Pancreas (tissue), 10 donors: ENCODE measurements at places on chromosomes 16 and 17. TPM values are rescaled to one million over a fixed set of nuclear protein-coding genes. Genes with fewer than 3 reads are reported as not detected.

Gene TEX19
- not detected for total RNA-seq

Gene SLC25A39
- total RNA-seq, result 72.7 TPM

Gene SEC14L5
- 0.55 TPM for total RNA-seq

Gene UNC13D
- 4.7 TPM for total RNA-seq

Gene GJC1
- total RNA-seq, result 1.1 TPM

Gene PIRT
- total RNA-seq, result 0.05 TPM

Gene TLCD2
- total RNA-seq, result 1.8 TPM

Gene KCNJ18
- not detected for total RNA-seq

Gene GCGR
- 0.75 TPM for total RNA-seq

- no peaks in the 10 kb centered on the region for H3K27me3 ChIP-seq
- DNase-seq, result no peak
- H3K4me3 ChIP-seq, result no peak overlapping the region
- no peak overlapping the region for H3K27ac ChIP-seq
- no peaks in the 10 kb centered on the region for H3K36me3 ChIP-seq
Measured at GRCh38 chr17:80766290-80766855, 221.7 kb downstream of the RPTOR start.

DNA sequence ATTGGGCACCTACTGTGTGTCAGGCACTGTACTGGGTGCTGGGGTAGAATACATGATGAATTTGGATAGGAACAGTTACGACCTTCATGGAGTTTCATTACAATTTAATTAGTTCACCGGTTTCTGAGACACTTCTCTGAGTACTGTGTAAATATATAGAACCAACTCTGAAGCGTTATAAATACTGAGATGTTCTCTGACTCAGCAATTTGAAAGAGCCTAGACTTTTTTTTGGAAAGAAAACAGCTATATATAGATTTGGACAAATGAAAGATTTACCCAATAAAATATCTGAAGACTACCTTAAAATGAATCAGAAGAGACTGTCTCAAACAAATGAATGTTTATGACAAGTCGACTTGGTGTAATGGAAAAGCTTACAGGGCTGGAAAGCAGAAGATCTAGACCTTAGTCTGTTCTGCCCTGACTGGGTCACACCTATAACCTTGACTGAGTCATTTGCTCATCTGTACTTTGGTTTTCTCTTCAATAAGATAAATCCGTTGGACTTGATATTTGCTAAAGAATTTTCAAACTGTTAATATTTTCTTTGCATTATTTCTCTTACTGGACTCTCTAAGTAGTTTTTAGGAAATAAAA, 4.6 kb upstream of the GAN start:
- H3K4me3 ChIP-seq, result no peak overlapping the region
- peaks cover 9% of the 10 kb centered on the region for H3K4me1 ChIP-seq
- H3K36me3 ChIP-seq, result no peaks in the 10 kb centered on the region

GRCh38 chr17:5516060-5516792, 29.9 kb downstream of the MIS12 start:
- no peak overlapping the region for H3K4me3 ChIP-seq
- no peak overlapping the region for H3K27ac ChIP-seq
- no peaks in the 10 kb centered on the region for H3K27me3 ChIP-seq
- no peaks in the 10 kb centered on the region for H3K36me3 ChIP-seq
- DNase-seq, result no peak

- no peaks in the 10 kb centered on the region for H3K27me3 ChIP-seq
- H3K27ac ChIP-seq, result no peak overlapping the region
- no peak for DNase-seq
Measured at GRCh38 chr17:28622186-28622585, 8.2 kb upstream of the RSKR start.

GRCh38 chr17:70184770-70185169, 15.4 kb downstream of the KCNJ2 start:
- no peaks in the 10 kb centered on the region for H3K4me1 ChIP-seq
- H3K4me3 ChIP-seq, result no peak overlapping the region
- H3K27me3 ChIP-seq, result no peaks in the 10 kb centered on the region
- H3K27ac ChIP-seq, result no peak overlapping the region
- no peak for DNase-seq

GRCh38 chr16:61181982-61182381, 854.3 kb downstream of the CDH8 start:
- no peaks in the 10 kb centered on the region for H3K4me1 ChIP-seq
- no peaks in the 10 kb centered on the region for H3K27me3 ChIP-seq
- H3K27ac ChIP-seq, result no peak overlapping the region
- no peak for DNase-seq
- H3K36me3 ChIP-seq, result no peaks in the 10 kb centered on the region

GRCh38 chr17:40303009-40303657, 5.8 kb upstream of the RARA start:
- H3K27me3 ChIP-seq, result no peaks in the 10 kb centered on the region
- no peaks in the 10 kb centered on the region for H3K36me3 ChIP-seq
- DNase-seq, result no peak
- H3K27ac ChIP-seq, result no peak overlapping the region
- H3K4me1 ChIP-seq, result peaks cover 4% of the 10 kb centered on the region
- no peak overlapping the region for H3K4me3 ChIP-seq

DNA sequence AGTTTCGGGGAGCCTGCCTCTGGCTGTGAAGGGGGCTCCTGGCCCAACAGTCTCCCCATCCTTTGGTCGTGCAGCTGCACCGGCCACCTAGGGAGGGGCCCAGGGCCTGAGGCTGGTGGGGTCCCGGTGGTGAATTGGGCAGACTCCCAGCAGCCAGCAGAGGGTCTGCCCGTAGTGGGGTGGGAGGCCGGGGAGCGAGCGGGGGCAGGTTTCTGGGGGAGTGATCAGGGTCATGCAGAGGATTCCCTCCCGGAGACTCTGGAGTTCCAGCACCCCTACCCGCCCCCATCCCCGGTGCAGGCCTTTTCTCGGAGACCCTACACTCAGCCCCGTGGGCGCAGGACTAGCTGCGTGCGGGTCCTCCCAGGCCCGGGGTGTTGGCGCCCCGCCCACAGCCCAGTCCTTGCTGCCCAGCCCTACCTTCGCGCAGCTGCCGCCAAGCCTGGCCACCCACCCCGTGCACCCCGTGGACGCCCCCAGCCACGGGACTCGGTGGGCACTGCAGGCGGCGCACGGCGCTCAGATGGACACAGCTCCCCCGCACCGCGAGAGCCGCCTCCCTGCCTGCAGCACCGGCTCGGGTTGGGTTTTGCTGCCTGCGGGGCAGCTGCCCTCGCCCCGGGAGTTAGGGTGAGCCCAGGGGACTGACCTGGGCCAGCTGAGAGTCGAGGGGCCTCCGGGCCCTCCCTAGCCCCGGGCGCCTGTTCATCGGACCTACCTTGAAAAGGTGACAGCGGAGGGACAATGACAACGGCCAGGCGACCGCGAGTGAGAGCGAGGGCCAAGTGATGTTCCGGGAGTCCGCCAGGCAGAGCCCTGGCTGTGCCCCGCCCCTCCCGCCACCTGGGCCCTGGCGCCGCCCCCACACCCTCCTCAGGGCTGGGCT, at the start of gene GNG13:
Gene GNG13, minus strand, starts transcription at position 787 of the 886 bp plus-strand sequence. CDS start 1,657 bp downstream, outside the sequence.
- H3K27me3 ChIP-seq, result no peaks in the 10 kb centered on the region
- H3K4me1 ChIP-seq, result no peaks in the 10 kb centered on the region
- DNase-seq, result no peak

GRCh38 chr16:89080196-89080853, 13.3 kb upstream of the ACSF3 start:
- no peaks in the 10 kb centered on the region for H3K36me3 ChIP-seq
- no peak overlapping the region for H3K27ac ChIP-seq
- no peaks in the 10 kb centered on the region for H3K27me3 ChIP-seq
- H3K4me3 ChIP-seq, result no peak overlapping the region
- H3K4me1 ChIP-seq, result peaks cover 9% of the 10 kb centered on the region
- no peak for DNase-seq

GRCh38 chr16:65688301-65688700, 566.4 kb upstream of the CDH11 start:
- no peak overlapping the region for H3K4me3 ChIP-seq
- H3K27ac ChIP-seq, result no peak overlapping the region
- H3K36me3 ChIP-seq, result no peaks in the 10 kb centered on the region
- no peak for DNase-seq
- H3K27me3 ChIP-seq, result no peaks in the 10 kb centered on the region

- no peaks in the 10 kb centered on the region for H3K36me3 ChIP-seq
- no peak for DNase-seq
- H3K4me1 ChIP-seq, result no peaks in the 10 kb centered on the region
Measured at GRCh38 chr16:65769776-65770438, 596.6 kb upstream of the CDH5 start.

GRCh38 chr16:87150681-87151280, 166.4 kb downstream of the C16orf95 start:
- no peak overlapping the region for H3K27ac ChIP-seq
- H3K4me3 ChIP-seq, result no peak overlapping the region
- no peak for DNase-seq
- no peaks in the 10 kb centered on the region for H3K36me3 ChIP-seq
- H3K4me1 ChIP-seq, result no peaks in the 10 kb centered on the region

- no peaks in the 10 kb centered on the region for H3K4me1 ChIP-seq
- H3K4me3 ChIP-seq, result no peak overlapping the region
Measured at GRCh38 chr17:38947189-38947588, 20.0 kb downstream of the FBXO47 start.

DNA sequence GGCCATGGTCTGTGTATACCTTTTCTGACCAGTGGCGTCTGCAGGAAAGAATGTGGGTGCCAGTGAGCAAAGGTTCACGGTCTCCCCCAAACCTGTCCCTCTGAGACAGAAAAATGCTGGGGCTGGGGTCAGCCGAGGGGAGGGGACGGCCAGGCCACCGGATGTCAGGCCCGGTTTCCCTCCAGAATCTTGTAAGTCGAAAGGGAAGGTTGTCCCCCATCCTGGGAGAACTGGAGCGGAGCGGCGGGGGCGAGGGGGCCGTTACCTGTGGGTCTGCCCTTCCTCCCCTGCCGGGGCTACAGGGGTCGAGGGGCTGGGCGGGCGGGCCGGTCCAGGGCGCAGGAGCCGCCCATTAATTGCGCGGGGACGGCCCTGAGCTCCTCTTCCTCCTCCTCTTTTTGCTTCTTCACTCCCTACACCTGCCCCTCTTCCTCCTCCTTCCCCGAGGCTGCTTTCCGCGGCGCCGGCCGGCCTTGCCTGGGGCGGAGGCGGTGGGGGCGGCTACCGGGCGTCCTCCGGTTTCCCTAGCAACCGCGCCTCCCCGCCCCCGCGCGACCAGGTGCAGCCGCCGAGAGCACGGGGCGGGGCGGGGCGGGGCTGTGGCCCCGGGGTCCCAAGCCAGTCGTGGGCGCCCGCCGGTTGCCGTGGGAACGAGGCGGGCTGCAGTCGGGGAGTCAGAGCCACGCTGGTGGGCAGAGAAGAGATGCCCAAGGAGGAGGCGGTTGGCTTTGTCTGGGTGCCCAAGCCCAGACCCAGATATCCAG, at the start of gene MARCHF10:
Gene MARCHF10, minus strand, starts transcription at position 503 of the 764 bp plus-strand sequence. CDS start 6,579 bp downstream, outside the sequence.
- DNase-seq, result peak; percentile 37
- no peaks in the 10 kb centered on the region for H3K27me3 ChIP-seq
- H3K4me3 ChIP-seq, result no peak within 1 kb of the TSS
- H3K4me1 ChIP-seq, result no peaks in the 10 kb centered on the region
- no peak within 1 kb of the TSS for H3K27ac ChIP-seq

DNA sequence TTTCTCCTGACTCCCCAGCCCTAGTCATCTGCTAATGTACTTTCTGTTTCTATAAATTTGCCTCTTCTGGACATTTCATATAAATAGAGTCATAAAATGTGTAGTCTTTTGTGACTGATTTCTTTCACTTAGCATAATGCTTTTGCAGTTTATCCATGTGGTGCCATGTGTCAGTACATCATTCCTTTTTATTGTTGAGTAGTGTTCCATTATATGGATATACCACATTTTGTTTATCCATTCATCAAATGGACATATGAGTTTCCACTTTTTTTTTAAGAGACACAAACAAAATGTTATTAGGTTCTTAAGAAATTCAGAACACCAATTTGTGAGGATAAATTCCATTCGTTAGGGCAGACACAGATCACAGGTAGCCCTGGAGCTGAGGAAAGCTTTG, 11.0 kb downstream of the DBF4B start:
- H3K36me3 ChIP-seq, result no peaks in the 10 kb centered on the region
- H3K27me3 ChIP-seq, result no peaks in the 10 kb centered on the region
- no peaks in the 10 kb centered on the region for H3K4me1 ChIP-seq
- DNase-seq, result no peak

DNA sequence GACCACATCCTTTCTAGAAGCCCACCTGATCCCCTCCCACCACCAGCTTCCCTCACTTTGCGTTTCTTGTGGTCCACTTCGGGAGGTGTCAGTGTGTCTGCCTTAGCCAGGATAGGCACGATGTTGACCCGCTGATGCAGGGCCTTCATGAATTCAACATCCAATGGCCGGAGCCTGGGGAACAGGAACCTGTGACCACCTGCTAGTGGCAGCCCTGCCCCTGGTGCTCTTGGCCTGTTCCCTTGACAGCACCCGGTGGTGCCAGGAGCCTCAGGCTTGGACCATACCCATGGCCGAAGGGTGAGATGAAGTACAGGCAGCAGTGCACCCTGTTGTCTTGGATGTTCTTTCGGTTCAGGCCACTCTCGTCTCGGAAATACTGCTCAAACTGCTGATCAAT, 7.2 kb upstream of the MTMR4 start:
- no peak overlapping the region for H3K27ac ChIP-seq
- H3K27me3 ChIP-seq, result no peaks in the 10 kb centered on the region
- H3K4me1 ChIP-seq, result peaks cover 6% of the 10 kb centered on the region
- no peak overlapping the region for H3K4me3 ChIP-seq
